ENCODE measurements at places on chromosomes 6 and 20.

- no peak for DNase-seq
These were observed 137.5 kb downstream of the UNC5CL start for GRCh38 chr6:40901322-40902055.

GRCh38 chr20:53671370-53671769, 77.7 kb upstream of the ZNF217 start:
- no peak for DNase-seq

DNA sequence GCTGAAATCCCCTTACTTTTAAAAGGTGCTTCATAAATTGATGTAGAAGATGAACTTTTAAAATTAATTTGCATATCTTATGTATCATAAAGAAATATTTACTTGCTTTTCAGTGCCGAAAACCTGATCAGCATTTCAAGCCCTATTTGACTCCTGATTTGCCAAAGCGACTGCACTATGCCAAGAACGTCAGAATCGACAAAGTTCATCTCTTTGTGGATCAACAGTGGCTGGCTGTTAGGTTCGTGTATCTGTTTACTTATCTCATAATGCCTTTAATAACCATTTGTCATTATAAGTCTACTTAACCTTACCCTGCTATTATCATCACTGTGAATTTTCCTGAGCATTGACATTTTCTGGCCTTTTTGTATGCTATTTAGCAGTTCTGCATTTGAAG, 7.8 kb downstream of the OR2A4 start:
- DNase-seq: no peak

GRCh38 chr6:161922631-161923119, 648.8 kb upstream of the AGPAT4 start:
- DNase-seq: no peak

All from ovary (tissue), 10 donors.